Suprapubic skin (tissue), 4 donors: ENCODE measurements at places on chromosomes 5 and 9.

- DNase-seq, result no peak
Measured at GRCh38 chr5:153831973-153832372, 206.7 kb downstream of the FAM114A2 start.

- no peak for DNase-seq
Measured at GRCh38 chr5:179407191-179408175, 62.2 kb upstream of the ADAMTS2 start.

DNA sequence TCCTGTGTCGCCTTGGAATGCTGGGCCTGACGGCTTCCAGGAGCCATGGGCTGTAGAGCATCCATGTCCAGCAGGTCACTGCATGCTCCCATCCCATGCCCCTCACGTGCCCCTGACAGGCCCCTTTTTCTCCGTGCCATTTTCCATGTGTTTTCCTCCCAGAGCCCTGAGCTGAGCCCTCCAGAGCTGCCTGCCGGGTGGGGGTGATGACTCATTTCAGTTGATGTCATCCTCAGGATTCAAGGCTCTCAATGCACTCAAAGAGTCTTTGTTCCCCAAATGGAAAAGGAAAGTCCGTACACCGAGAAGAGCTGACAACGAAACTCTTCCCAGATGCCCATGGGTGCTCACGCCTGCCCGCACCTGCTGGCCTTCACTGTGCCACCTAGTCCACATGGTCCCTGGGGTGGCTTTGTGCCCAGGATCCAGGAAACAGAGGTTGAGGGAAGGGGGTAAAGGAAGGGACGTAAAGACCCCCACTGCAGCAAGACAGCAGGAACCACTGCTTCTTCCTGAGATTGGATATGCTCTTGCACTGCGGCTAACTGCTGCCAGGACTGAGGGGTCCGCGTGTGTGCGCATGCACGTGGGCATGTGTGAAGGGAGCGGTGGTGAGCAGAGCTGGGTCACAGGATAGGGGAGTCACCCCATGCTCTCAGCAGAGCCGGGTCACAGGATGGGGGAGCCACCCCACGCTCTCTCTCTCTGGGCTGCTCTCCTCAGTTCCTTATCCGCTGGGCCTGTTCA, 27.6 kb downstream of the COL15A1 start:
- no peak for DNase-seq

GRCh38 chr9:116716438-116716837, 29.3 kb downstream of the TRIM32 start:
- no peak for DNase-seq

- no peak for DNase-seq
Measured at GRCh38 chr5:136016945-136017530, 11.8 kb upstream of the TGFBI start.

DNA sequence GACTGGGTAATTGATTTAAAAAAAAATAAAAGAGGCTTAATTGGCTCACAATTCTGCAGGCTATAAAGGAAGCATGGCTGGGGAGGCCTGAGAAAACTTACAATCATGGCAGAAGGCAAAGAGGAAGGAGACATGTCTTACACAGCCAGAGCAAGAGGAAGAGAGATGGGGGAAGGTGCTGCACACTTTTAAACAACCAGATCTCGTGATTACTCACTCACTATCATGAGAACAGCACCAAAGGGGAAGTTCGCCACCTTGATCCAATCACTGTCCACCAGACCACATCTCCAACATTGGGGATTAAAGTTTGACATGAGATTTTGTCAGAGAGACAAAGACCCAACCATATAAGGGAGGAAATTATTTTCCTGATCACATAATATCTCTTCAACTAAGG, 138.8 kb upstream of the NR4A3 start:
- DNase-seq, result no peak

- DNase-seq, result no peak
Measured at GRCh38 chr9:72826996-72827949, 125.6 kb downstream of the ALDH1A1 start.

DNA sequence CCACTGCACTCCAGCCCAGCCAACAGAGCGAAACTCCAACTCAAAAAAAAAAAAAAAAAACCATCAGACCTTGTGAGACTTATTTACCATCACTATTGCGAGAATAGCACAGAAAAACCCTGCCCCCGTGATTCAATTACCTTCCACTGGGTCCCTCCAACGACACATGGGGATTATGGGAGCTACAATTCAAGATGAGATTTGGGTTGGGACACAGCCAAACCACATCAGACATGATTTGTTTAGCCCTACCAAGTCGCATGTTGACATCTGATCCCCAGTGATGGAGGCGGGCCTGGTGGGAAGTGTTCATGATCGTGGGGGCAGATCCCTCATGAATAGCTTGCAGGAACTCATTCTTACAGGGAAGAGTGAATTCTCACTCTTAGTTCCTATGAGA, 26.6 kb downstream of the MYO10 start:
- DNase-seq, result no peak

DNA sequence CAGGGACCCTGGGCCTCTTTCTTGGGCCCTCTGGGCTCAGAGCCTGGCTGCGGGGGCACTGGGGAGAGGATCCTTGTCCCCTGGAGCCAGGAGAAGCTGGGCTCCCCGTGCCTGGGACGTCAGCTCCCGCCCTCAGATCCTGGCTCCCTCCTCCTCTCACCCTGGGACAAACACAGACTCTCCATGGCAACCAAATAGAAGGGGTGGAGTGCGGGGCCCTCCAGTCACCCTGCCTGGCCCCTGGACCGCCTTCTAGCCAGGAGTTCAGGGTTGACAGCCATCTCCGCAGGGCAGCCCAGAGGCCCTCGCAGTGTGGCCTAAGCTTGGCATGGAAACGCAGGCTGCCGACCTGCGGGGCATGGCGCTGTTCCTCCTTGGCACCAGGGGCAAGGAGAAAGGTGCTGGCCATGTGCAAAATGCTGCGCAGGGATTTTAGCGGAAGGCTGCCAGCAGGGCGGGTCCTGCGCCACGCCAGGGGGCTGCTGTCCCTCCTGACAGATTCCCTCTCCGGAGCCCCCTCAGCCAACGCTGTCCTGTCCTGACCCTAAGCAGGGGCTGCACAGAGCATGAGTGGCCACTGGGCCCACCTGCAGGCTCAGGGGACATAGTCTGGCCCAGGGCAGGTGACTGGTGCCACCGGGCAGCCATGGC, 1.0 kb downstream of the ZDHHC11 start:
- DNase-seq, result peak; percentile 77

- DNase-seq, result no peak
Measured at GRCh38 chr9:69822116-69822750, 1.6 kb downstream of the CFAP95 start.

- no peak for DNase-seq
Measured at GRCh38 chr5:138448070-138448469, 9.2 kb downstream of the REEP2 start.

- DNase-seq, result no peak
Measured at GRCh38 chr5:150319484-150319790, 16.7 kb upstream of the ARSI start.

DNA sequence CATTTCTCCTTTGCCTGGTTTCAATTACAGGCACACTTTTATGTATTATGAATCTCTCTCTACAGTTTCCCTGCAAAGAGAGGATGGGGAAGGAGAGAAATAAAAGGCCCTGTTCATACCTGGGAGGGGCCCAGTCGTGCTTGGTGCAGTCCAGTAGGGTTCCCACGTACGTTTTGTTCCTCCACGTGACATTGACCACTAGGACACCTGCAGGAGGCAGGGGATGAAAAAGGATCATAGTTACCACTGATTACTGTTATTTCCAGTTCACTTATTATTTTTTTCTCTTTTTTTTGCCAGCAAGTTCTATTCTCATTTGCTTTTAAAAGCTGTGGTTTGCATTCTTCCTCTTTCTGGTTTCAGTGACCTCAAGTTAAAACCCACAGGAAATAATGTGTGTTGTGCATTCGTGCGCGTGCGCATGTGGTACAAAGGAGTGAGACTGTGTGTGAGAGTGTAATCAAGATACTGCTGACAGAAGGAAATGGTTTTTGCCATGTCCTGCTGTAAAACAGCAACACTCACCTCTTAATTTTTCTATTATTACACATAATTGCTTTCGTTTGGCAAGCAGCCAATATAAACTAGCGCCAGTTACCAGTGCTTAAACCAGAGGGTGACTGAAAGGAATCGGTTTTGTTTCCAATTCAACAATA, 96.8 kb downstream of the ZNF608 start:
- DNase-seq, result no peak

GRCh38 chr9:125409637-125410521, 148.3 kb downstream of the GAPVD1 start:
- DNase-seq, result no peak

- DNase-seq, result peak; percentile 60
Measured at GRCh38 chr9:129549139-129549538, 71.8 kb downstream of the C9orf50 start.

- DNase-seq, result no peak
Measured at GRCh38 chr9:133429641-133430161, 7.5 kb downstream of the ADAMTS13 start.

GRCh38 chr9:109478051-109478563, 20.0 kb downstream of the PTPN3 start:
- no peak for DNase-seq

DNA sequence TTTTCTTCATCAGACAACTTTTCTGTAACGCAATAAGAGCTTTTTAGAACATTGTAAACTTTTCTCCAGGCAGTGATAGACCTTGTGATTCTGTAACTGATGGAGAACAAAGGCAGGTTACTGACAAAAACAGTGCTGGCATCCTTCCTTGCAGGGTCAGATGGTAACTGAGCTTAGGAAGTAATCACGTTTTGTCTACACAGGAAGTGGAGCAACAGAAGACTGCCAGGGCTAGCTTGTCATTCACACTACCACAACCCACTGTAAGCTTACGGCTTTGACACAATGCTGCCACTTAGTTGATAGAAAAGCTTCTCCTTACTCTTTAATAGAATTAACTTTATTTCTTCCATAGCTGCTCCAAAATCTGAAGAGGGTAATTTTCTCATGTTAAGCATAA, 46.8 kb downstream of the FBN2 start:
- DNase-seq, result no peak

GRCh38 chr5:168269937-168270330, 21.5 kb upstream of the WWC1 start:
- DNase-seq, result no peak

DNA sequence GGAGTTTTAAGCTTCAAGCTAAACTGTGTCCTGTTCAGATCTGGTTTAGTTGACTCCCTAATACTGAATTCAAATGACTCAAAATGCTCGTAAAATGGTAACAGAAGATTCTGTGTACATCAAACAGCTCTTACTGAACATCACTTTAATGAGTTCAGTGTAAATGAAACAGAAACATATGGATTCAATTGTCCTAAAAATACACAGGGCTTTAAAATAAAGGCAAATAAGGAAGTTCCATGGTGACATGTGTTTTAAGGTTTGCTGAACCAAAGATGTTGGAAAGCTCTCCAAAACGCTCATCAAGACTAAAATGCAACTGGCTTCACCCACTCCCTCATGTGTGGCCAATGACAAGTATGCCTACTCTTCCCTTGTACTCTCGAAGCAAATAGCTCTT, 340.0 kb upstream of the PIK3R1 start:
- DNase-seq, result no peak
